Memory B cell (primary cell): ENCODE measurements at places on chromosomes 6 and 20.
A peak's percentile ranks its signal among the peaks of the same experiment; 100 is the strongest.

GRCh38 chr6:63864061-63864460, 228.5 kb downstream of the PHF3 start:
- no peak for DNase-seq
- H3K36me3 ChIP-seq: no peaks in the 10 kb centered on the region
- H3K27ac ChIP-seq: no peak overlapping the region
- H3K4me3 ChIP-seq: no peak overlapping the region
- no peaks in the 10 kb centered on the region for H3K4me1 ChIP-seq

GRCh38 chr6:47235421-47235820, 74.3 kb downstream of the TNFRSF21 start:
- H3K4me1 ChIP-seq: no peaks in the 10 kb centered on the region
- no peaks in the 10 kb centered on the region for H3K36me3 ChIP-seq
- no peak for DNase-seq
- peaks cover 1% of the 10 kb centered on the region for H3K27me3 ChIP-seq

DNA sequence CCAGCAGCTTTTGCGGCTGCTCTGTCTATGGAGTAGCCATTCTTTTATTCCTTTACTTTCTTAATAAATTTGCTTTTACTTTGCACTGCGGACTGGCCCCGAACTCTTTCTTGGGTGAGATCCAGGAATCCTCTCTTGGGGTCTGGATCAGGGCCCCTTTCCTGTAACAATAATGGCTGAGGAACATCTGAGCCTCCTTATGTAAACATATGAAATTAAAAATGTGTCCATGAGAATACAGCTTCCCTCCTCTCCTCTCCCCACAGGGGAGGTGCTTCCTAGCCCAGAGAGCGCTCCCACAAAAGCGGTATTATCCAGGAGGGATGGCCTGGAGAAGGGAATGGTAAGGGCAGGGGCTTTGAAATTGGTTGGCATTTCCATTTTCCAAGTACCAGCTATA, 81.1 kb downstream of the PSMG4 start:
- DNase-seq: no peak
- no peak overlapping the region for H3K27ac ChIP-seq
- no peak overlapping the region for H3K4me3 ChIP-seq

DNA sequence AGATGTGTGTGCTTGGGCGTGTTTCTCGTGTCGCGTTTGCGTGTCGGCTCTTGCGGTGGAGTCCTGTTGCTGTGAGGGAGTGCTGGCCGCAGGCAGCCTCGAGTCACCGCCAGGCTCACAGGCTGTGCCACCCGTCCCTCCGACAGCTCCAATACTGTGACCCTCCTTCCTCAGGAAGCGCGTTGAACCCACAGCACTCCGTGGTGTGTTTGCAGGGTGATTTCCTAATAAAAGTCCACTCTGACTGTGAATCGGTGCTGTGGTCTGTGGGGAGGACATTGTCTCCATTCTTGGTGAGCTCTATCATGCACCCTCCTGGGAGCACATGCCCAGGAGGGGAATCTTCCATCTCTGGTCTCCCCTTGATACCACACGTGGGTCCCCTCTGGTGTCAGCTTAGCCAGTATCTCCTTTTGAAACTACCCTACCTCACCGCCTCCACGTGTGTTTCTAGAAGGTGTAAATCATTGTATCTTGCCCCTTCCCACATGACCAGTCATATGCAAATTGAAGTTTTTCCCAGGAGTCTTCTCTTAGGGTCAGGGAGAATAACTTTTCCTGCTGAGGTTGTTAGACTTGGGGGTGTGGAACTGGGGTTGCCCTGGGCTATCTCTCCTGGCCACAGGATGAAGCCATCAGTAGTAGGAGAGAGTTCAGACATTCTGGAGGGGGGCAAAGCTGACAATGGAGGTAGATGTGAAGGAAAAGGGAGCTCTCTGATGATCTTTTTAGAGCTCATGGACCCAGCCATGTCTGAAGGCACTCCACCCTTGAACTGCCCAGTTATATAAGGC, 13.3 kb upstream of the PCMTD2 start:
- no peak overlapping the region for H3K4me3 ChIP-seq
- H3K36me3 ChIP-seq: no peaks in the 10 kb centered on the region
- H3K27ac ChIP-seq: no peak overlapping the region
- DNase-seq: no peak

DNA sequence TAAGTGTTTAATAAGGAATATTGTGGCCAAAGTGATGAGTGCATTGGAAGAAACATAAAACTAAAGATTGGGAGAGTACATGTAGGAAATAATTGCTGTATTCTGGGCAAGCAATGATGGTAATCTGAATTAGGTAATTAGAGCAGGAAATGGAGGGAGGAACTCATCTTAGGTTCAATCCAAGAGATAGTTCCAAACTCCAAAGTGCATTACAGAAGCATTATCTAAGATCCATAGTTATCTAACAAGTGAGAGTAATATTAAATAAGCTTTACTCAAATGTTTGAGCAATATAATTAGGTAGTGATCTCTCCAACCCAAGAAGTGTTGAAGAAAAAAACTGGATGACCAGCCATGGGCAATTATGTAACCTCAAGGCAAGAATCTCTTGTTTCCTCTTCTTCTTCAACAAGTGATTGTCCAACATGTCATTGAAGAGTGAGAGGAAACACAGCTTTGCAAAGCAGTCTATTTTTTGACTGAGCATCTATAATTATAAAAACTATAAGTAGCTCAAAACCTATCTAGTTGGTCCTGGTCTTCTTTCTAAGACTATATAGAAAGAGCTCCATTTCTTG, 181.2 kb upstream of the TNFAIP3 start:
- H3K36me3 ChIP-seq: no peaks in the 10 kb centered on the region
- no peak for DNase-seq
- H3K4me3 ChIP-seq: no peak overlapping the region
- H3K27ac ChIP-seq: no peak overlapping the region

DNA sequence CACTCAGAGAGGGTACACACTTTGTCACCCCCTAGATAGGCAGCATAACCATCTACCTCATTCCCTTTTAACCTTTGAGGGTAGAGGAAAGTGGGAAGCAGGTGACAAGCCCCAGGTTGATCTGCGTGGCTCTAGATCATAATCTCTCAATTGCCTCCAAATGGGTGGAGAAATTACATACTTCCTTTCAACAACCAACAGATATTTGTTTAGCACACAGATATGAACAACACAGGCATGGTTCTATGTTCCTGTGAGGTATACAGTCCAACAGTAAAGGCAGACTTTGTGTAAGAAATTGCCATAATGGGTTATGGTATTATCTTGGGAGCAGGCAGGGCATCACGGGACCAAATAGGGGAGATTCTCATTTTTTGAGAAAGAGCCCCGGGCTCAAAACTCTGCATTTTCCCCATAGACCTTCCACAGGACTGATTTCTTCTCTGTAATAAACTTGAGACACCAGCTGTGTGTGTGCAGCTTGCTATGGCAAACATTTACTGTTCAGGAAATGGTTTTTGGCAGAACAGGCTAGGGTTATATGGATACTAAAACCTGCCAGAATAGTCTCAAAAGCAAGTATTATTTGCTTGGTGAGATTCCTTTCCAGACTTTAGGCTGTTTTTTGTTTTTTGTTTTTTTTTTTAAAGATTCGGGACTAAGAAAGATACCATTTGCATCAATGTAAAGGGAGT, 126.2 kb downstream of the CD164 start:
- H3K27ac ChIP-seq: no peak overlapping the region
- H3K27me3 ChIP-seq: peaks cover 8% of the 10 kb centered on the region
- no peak for DNase-seq
- no peaks in the 10 kb centered on the region for H3K36me3 ChIP-seq
- no peak overlapping the region for H3K4me3 ChIP-seq

- no peak for DNase-seq
- no peak overlapping the region for H3K27ac ChIP-seq
- no peaks in the 10 kb centered on the region for H3K36me3 ChIP-seq
- no peaks in the 10 kb centered on the region for H3K27me3 ChIP-seq
- H3K4me3 ChIP-seq: no peak overlapping the region
- H3K4me1 ChIP-seq: no peaks in the 10 kb centered on the region
These were observed 217.9 kb downstream of the PLCB4 start for GRCh38 chr20:9286501-9287461.

- no peak for DNase-seq
- no peaks in the 10 kb centered on the region for H3K36me3 ChIP-seq
- no peaks in the 10 kb centered on the region for H3K4me1 ChIP-seq
These were observed 129.4 kb downstream of the CDH26 start for GRCh38 chr20:60087563-60088105.

DNA sequence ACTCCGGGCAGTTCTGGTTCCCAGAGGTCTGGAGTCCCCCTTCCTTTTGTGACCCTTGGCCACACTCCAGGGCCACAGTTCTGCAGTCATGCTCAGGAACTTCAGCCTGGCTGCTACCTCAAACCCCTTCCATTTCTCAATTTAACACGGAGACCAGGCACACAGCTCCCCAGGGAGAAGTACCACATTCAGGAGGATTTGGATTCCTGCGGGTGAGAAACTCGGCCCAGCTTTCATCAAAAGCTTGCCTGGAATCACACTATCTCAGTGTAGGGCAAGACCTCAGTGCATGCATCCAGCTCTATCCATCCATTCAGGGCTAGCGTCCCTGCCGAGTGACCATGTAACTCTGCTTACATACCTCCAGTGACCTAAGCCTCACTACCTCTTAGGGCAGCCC, 16.8 kb upstream of the IP6K3 start:
- no peaks in the 10 kb centered on the region for H3K36me3 ChIP-seq
- H3K4me3 ChIP-seq: no peak overlapping the region
- DNase-seq: no peak
- peaks cover 5% of the 10 kb centered on the region for H3K4me1 ChIP-seq
- peaks cover 28% of the 10 kb centered on the region for H3K27me3 ChIP-seq

- no peak for DNase-seq
- H3K4me3 ChIP-seq: no peak overlapping the region
- peaks cover 14% of the 10 kb centered on the region for H3K36me3 ChIP-seq
- no peaks in the 10 kb centered on the region for H3K27me3 ChIP-seq
These were observed 22.7 kb downstream of the RAMACL start for GRCh38 chr6:166563805-166564204.

- H3K27me3 ChIP-seq: no peaks in the 10 kb centered on the region
- DNase-seq: no peak
- H3K36me3 ChIP-seq: no peaks in the 10 kb centered on the region
- H3K4me1 ChIP-seq: no peaks in the 10 kb centered on the region
- no peak overlapping the region for H3K27ac ChIP-seq
- H3K4me3 ChIP-seq: no peak overlapping the region
These were observed 238.7 kb downstream of the CDH4 start for GRCh38 chr20:61490721-61491120.

DNA sequence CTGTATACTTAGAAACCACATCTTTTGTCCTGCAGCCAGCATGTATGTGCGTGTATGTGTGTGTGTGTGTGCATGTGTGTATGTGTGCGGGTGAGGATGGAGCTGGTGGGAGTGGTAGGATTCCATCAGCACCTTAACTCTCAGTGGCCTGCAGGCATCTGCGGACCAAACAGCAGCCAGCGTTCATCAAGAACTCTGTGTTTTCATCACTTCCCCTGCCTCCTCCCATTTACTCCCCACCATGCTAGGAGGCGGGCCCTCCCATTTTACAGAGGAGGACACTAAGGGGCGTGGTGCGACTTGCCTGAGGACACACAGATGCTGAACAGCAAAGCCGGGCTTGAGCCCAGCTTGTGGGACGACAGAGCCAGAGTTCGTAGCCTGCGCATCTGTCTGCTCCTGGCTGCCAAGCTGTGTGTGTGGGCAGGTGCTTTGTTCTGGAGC, 8.9 kb downstream of the VSTM2L start:
- H3K4me1 ChIP-seq: peaks cover 18% of the 10 kb centered on the region
- DNase-seq: no peak
- H3K27ac ChIP-seq: no peak overlapping the region
- no peaks in the 10 kb centered on the region for H3K36me3 ChIP-seq

GRCh38 chr6:102902471-102902870, 1509.0 kb downstream of the GRIK2 start:
- no peaks in the 10 kb centered on the region for H3K36me3 ChIP-seq
- H3K4me3 ChIP-seq: no peak overlapping the region
- H3K27ac ChIP-seq: no peak overlapping the region
- H3K27me3 ChIP-seq: no peaks in the 10 kb centered on the region

DNA sequence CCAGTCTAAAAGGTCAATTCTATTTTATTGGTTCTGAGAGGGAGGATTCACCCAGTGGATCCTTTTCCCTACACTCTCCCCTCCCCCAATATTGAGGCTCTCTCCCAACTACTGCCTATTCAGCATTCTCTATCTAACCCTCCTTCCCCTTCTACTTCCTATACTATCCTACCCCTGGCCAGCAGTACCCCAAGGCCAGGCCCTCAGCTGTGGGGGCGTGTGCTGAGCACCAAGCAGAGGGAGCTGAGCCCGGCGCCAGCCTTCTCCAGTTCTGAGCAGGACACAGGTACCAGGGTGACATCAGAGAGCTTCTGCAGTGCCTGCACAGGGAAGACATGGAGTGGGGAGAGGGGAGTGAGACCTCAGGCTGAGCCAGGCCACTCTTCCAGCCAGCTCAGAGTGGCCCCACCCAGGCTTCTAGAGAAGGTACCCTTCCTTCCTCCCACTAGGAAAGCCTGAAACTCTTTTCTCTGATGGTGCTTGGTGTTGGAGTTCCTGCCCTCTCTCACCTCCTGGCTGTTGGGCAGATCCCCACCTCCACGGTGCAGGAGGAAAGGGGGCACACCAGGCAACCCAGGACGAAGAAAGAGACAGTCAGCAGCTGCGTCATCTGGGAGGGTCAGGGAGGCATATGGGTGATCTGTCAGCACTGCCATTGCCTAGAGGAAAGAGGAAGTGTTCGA, 1.9 kb downstream of the DDAH2 start:
- H3K27ac ChIP-seq: peak overlapping the region; percentile 97
- H3K4me1 ChIP-seq: peaks cover 42% of the 10 kb centered on the region
- no peaks in the 10 kb centered on the region for H3K27me3 ChIP-seq
- peaks cover 28% of the 10 kb centered on the region for H3K36me3 ChIP-seq
- H3K4me3 ChIP-seq: peak overlapping the region; percentile 100

GRCh38 chr20:51373713-51374455, 168.6 kb downstream of the NFATC2 start:
- peaks cover 5% of the 10 kb centered on the region for H3K36me3 ChIP-seq
- no peak overlapping the region for H3K27ac ChIP-seq
- no peak overlapping the region for H3K4me3 ChIP-seq
- H3K27me3 ChIP-seq: peaks cover 5% of the 10 kb centered on the region
- no peak for DNase-seq

- H3K36me3 ChIP-seq: no peaks in the 10 kb centered on the region
- no peaks in the 10 kb centered on the region for H3K27me3 ChIP-seq
- no peak for DNase-seq
- H3K4me1 ChIP-seq: no peaks in the 10 kb centered on the region
- H3K27ac ChIP-seq: no peak overlapping the region
- no peak overlapping the region for H3K4me3 ChIP-seq
These were observed 111.8 kb downstream of the PLCB4 start for GRCh38 chr20:9180481-9181257.
